ENCODE measurements at places on chromosomes 5 and 9.

- no peak for DNase-seq
Observed at GRCh38 chr5:179167871-179168451, 107.8 kb downstream of the ZNF354C start.

GRCh38 chr5:138129347-138129746 is 9.9 kb downstream of the NME5 start:
- no peak for DNase-seq

DNA sequence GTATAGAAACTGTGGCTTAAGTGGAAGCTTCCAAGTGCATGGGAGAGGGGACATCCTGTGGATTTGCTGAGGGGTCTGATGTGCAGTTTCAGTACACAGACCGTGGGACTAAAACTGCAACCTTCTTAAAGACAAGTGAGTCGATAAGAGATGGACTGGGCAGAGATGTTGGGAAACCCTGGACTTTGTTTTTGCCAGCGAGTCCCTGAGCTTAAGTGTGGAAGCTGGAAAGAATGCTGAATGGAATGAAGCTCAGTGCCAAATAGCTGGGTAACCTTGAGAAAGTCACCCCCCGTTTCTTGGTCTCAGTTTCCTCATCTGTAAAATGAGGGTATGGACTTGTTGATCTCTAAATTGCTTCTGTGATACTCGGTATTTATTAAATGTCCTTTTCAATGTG is 37.3 kb upstream of the KLF9 start:
- no peak for DNase-seq

- DNase-seq, result no peak
Observed at GRCh38 chr5:149645236-149645635, 63.9 kb downstream of the ARHGEF37 start.

GRCh38 chr5:132463811-132464155 is 26.8 kb downstream of the IRF1 start:
- no peak for DNase-seq

GRCh38 chr5:74064225-74064624 is 438.2 kb downstream of the ARHGEF28 start:
- DNase-seq, result no peak

- DNase-seq, result no peak
Observed at GRCh38 chr9:20624201-20625002, 2.1 kb upstream of the MLLT3 start.

- DNase-seq, result no peak
Observed at GRCh38 chr9:123354806-123355508, 1.0 kb upstream of the CRB2 start.

GRCh38 chr9:98944057-98944733 is 488 bp downstream of the COL15A1 start:
- DNase-seq, result no peak

DNA sequence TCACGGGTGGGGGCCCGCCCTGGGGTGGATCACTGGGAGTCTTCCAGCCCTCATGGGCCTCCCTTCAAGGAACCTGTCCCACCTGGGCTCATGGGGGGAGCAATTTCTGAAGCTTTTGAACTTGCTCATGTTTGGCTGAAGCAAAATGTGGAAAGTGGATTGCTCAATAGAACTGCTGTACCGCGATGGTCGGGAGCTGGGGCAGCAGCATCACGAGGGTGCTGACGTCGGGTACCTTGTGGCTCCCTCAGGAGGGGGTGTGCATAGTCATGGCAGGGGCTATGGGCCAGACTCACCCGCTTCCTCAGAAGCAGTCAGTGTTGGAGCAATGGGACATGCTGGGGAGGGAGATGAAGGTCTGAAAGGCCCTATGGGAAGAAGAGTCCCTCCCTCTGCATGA is 57.9 kb downstream of the PRRT1B start:
- DNase-seq, result no peak

DNA sequence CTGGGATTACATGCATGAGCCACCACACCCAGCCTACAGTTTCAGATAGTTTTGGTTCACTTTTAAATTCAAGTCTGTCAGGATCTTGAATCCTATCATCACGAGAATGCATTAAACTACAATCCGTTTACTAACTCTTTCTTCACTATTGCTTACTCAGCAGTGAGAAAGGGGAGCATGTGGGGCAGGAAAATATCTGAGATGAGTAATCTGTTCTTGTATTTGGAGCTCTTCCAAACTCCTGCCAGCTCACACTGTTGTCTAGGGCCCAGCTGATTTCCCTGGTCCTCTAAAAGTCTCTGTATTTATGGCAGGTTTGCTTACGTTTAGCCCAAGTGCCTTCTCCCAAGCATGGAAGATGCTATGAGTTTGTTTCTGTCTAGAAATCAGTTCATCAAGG is 152.2 kb downstream of the FGF18 start:
- no peak for DNase-seq

DNA sequence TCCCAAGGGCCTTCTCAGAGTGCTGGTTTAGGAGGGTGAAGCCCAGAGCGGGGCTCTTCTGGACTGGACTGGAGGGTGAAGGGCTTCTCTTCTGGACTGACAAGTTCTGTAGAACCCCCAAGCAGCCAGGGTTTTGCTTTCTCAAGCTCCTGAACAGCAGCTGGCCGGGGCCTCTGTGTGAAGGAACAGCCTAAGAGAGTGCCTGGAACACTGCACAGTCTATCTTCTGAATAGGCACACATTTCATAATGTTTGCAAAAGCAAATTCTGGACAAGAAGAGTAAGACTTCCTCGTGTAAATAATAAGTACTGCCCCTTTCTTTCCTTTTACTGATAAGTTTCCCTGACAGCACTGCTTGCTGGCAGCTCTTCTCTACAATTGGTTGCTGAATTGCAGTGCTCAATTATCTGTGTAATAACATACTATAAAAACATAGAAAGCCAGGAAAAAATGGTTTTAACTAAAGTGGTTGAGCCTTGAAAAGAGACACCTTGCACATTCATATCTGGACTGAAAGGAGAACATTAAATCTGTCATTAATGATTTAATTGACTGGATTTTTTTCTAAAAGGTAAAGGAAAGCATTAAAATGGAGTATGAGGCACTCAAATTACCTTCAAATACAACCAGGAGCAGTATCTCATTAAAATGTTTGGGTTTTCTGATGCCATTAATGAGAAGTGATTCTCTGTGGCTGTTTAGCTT is 20.5 kb downstream of the MAST4 start:
- no peak for DNase-seq

DNA sequence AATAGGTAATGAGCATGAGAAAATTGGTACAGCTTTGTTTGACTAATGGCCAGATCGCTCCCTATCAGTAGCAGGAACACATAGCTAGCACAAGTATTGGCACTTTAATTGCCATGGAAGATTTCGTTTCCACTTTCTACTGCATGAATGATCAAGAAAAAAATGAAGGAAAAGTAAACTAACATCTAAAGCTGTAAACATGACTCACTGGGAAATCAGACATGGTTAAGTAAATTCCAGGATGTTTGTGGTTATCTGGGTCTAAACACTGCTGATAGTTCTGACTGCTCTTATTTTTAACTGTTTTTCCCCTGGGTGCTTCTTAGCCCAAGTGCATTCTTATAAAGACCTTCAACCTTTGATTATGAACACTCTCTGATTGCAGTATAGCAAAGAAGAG is 388.9 kb downstream of the NR2F1-AS1 start:
- no peak for DNase-seq

DNA sequence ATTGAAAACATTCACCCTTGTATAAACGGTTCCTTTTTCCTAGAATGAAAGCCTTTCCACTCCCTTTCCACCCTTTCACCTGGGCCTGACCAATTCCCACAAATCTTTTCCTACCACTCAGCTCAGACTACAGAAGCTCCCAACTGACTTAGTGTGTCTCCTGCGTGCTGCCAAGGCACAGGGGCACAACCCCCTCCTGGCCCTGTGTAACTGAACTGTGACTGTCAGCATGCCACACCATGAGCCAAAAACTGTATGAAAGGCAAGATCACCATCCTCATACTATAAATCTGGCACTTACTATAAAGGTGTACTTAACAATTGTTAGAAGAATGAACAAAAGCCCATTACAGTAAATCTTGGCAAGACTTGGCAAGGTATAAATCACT is 11.5 kb downstream of the NOL8 start:
- no peak for DNase-seq

- DNase-seq, result no peak
Observed at GRCh38 chr9:105421154-105421553, 26.7 kb upstream of the FSD1L start.

DNA sequence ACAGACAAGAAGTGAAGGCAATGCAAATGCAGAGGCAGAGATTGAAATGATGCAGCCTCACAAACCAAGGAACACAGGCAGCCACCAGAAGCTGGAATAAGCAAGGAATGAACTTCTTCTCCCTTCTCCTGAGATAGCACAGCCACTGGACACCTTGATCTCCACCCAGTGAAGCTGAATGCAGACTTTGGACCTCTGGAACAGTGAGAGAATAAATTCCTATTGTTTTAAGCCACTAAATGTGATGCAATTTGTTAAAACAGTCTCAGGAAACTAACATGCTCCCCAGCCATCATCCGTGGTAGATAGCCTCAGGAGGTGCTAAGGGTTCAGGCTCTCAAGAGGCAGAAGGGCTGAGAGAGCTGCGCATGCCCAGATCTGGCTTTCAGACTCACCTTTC is 512.2 kb upstream of the ZNF608 start:
- no peak for DNase-seq

DNA sequence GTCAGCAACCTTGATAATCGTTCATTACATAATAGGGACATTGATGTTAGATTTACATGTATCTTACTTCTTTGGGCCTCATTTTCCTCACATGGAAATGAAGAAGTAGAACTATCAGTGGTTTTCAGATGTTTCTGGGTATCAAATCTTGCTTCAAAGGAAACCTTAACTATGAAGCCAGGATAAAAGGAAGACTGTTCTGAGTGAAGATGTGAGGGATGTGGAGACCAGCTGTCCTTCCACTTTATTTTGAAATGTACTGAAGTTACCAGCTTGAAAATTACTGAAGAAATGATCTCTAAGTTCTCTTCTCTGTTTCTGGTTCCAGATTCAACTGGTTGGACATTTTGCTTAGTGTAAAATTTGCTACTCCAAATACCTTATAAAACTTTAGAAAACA is 186.0 kb downstream of the ADAMTSL1 start:
- DNase-seq, result no peak

DNA sequence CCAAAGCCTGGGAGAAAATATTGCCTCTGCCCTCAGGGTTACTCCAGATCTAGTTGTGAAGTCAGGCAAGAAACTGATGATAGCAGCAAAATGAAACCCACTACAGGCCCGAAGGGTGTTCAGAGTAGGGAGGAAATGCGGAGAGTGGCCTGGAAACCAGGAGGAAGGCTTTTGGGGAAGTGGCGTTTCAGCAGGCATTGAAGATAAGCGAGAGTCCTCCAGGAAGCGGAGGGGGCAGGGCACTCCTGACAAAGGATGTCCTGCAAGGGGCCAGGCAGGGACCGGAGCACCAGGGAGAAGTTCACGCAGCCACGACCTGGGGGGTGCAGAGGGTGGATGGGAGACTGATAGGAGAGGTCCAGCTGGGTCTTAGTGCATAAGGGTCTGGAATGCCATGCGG is 7.8 kb upstream of the FOXI1 start:
- DNase-seq, result no peak

- DNase-seq, result no peak
Observed at GRCh38 chr5:152499814-152500535, 94.9 kb upstream of the NMUR2 start.

DNA sequence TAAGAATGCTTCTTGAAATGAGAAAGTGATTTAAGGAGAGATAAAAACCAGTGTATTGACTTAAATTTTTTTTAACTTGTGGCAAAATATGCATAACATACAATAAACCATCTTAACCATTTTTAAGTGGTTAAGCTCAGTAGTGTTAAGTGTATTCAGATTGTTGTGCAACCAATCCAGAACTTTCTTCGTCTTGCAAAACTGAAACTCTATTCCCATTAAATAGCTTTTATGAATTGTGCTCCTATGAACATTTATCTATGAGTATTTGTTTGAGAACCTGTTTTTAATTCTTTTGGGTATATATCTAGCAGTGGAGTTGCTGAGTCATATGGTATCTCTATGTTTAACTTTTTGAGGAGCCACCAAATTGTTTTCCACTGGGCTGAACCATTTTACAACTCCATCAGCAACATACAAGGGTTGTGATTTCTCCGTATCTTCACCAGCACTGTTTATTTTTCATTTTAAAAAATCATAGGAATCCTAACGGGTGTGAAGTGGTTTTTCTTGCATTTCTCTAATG is 76.6 kb upstream of the ACTBL2 start:
- DNase-seq, result no peak

DNA sequence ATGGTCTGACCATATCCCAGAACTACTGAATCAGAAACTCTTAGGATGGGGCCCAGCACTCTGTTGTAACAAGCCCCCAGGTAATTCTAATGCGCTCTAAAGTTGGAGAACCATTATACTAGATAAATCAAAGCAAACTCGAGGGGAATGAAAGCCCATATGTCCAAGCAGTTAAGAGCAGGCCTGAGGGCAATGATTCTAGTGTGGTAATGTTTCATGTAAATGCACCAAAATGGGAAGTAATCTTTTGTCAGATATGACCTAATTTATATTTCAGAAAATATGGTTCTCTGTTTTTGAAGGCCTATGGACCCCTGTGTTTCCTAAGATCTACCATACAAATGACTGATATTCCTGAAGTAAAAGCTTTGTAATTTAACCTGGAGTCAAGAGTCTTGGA is 108.0 kb upstream of the PTGER4 start:
- DNase-seq, result no peak

DNA sequence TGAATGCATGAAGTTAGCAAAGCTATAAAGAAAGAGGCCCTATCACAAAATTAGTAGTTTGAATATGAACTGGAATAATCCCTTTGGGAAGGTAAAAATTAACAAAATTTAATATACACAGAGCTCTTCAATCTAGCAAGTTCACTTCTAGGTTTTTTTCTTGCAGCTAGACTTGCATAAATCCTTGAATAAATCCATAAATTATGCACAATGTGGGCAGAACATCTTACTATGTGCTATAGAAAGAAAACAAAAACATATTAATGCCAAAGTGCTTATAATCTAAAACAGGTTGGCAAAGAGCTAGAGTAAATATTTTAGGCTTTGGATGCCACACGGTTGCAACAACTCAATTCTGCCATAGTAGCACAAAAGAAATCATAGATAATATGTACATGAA is 138.5 kb upstream of the FREM1 start:
- DNase-seq, result no peak

- DNase-seq, result no peak
Observed at GRCh38 chr5:125491986-125492492, 745.6 kb upstream of the ZNF608 start.

- no peak for DNase-seq
Observed at GRCh38 chr5:119554597-119554996, 74.8 kb upstream of the FAM170A start.

- DNase-seq, result no peak
Observed at GRCh38 chr9:74517188-74517587, 20.1 kb downstream of the RORB start.

DNA sequence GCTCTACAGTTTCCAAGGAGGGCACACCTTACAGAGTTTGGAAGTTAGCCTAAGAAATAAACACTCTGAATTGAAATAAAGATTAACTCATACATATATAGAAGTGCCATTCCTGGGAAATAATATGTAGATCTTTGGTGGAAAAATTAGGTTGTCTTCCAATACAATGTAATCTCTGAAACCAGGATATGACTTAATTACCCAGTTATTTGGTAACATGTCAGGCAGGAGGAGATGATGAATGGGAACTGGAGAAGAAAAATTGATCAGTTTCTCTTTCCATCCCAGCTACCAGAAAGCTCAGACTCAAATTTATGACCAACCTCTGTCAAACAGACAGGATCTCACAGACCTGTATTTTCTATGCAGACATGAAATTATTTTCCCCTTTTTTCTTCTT is 215.2 kb upstream of the SNX2 start:
- no peak for DNase-seq

- no peak for DNase-seq
Observed at GRCh38 chr5:147935032-147935431, 28.7 kb upstream of the C5orf46 start.
